ENCODE measurements at places on chromosomes 2 and 18.

DNA sequence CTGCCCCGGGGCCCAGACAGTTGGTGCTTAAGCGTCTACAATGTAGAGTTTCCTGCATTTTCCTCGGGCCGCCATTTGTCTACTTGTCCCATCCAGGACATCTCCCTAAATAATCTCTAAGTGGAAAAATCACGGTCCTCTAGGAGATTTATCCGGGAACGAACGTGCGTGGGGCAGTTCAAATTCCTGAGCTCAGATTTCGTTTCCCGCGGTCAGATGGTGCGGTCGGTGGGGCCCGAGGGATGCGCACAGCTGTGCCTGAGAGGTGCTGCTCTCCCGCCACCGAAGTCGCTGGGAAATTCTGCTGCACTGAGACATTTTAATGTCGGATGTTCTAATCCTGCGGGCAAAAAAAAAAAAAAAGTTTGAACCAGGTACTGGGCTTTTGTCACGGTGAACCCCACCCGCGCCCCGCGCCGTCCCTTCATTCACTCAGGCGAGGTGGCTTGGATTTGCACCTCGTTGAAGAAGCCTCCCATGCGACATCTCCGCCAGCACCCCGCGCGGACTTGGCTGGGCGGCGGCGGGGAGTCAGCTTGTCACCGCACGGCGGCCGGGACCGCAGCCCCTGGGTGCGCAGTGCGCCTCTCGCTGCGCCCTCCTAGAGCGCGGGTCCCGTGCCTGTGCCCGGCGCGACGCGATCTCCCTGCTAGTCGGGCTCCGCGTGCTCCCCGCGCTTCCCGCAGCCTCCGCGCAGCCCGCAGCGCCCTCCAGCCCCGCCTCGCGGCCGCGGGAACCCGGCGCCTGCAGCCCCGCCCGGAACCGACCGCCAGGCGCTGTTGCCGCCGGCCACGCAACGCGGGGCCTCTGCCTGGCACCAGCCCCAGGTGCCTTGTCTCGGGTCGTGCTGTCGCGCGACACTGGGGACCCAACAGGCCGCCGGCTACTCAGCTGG, 191.9 kb upstream of the TCF4 start:
- no peak for DNase-seq

DNA sequence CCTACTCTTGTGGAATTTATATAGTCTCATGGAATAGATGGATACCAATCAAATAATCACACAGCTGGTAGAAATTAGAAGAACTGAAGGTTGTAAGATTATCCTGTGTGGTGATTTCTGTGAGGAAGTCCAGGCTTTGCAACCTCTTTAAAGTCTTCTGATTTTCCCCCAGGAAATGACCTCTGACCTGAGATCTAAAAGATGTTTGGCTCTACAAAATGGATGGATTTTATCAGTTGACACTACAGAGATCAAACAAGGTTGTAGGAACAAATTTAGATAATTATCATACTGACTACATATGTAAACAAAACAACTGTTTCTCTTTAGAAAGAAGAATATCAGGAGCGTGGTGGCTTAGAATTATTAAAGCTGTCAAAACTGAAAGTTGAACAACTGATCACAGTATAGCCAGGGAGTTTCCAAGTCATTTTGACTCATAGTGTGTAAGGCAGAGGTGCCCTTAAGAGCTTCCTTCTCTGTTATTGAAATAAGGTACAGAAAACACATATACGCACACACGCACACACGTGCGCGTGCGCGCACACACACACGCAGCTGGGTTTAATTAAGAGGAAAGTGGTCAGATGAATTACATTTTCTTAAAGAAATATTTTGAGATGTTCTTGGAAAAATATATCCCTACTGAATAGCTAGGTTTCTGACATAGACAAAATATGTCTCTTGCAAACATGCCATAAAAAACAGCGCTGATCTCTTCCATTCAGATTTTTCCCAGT, 35.5 kb upstream of the PELI1 start:
- no peak for DNase-seq

DNA sequence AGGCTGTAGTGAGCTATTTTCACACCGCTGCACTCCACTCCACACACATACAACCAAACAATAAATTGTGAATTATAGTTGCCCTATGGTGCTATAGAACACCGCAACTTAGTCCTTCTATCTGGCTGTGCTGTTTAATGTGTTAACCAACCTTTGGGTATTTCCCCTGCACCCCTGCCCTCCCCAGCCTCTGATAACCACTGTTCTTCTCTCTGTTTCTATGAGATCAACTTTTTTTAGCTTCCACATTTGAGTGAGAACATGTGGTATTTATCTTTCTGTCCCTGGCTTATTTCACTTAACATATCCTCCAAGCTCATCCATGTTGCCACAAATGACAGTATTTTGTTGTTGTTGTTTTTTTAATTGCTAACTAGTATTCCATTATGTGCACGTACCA, 32.5 kb downstream of the TET3 start:
- no peak for DNase-seq

DNA sequence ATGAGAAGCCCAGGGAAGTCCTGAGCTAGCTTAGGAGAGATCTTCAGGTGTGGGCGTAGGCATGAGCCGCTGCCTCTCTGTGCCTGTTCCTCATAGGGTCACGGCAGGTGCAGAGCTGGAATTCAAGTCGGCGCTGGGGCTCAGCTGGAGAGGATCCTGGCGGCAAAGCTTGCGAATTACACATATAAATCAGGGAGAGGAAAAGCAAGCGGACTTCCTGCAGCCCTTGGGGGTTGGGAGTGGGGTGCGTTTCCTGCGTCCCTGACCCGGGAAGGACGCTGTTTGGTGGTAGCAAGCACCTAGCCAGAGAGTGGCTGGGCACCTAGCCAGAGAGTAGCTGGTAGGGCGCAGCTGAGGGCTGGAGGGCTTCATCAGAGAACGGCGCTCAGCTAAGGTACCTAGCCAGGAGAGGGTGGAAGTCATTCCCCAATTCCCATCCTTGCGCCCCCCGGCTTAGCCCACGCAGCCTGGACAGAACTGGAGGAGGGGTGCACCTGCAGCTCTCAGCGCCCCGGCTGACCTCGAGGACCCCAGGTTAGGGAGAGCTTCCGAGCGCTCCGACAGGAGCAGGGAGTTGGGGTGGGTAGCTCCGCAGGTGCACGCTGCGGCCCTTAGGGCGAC, 459 bp upstream of the EFR3B start:
- no peak for DNase-seq

DNA sequence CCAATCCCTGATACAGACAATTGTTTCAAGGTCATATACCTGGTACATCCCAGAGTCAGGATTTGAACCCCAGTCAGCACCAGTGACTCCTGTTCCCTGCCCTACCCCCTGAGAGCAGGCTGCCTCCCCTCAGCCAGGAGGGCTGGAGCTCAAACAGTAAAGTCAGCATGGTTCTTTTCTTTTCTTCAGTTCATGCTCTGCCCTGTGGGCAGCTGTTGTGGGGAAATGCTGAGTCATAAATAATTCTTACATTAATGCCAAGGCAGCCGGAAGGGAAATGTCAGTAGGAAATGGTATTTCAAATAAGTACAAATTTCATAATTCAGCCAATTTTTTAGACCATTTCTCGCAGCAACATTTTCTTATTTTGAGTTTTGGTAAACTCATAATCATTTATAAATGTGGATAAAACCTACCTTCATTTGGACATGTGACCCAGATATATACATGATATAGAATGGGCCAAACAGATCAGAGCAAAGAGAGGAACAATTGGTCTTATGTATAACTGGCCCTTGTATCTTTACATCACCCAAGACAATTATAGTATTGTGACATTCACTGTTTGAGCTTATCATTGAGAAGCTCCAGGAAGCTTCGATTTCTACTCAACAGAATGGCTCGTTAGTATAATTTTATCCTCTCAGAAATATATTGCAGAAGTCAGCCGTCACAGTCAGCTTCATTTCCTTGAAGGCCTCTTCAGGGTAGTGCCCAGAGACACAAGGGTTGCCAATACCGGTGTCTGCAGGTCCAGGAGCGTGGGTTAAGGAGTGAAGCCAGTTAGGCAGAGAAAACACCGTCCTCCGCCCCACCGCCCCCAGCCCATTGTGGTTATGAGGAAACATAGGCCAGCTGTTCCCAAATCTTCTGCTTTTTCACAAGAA, 28.0 kb upstream of the SCYGR1 start:
- no peak for DNase-seq

DNA sequence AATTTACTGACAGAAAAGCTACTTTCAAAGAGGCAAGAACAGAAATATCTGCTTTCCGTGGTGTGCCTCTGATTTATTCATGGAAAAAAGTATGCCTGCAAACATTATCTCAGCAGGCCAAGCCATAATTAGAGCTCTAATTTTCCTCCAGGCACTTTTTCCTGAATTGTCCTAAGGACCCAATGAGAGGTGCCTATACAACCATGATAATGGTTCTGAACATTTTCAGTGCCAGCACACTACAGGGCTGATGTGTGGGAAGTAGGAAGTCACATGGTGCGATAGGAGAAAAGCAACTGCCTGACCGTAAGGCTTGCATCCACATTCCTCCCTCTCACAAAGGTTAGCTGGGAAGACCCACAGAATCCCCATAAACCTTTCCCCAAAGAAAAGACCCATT, 45.9 kb upstream of the EGR4 start:
- no peak for DNase-seq

DNA sequence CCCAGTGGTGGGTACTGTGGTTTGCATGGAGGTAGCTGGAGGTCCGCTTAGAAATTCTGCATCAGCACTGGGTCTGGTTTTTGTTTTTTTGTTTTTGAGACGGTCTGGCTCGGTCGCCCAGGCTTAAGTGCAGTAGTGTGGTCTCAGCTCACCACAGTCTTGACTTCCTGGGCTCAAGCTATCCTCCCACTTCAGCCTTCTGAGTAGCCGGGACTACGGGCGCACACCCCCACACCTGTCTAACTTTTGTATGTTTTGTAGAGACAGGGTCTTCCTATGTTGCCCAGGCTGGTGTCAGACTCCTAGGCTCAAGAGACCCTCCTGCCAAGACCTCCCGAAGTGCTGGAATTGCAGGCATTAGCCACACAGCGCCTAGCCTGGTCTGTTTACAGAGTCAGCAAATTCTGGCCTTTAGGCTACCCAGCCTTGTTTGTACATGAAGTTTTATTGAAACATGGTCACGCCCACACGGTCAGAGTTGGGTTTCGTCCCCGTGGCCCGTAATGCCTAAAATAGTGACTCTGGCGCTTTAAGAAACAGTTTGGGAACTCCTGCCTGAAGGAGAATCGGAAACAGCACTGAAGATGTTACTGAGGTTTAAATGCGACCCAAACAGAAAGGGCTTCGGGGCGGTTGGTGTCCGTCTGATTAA, 32.7 kb downstream of the CTDP1 start:
- DNase-seq: no peak

DNA sequence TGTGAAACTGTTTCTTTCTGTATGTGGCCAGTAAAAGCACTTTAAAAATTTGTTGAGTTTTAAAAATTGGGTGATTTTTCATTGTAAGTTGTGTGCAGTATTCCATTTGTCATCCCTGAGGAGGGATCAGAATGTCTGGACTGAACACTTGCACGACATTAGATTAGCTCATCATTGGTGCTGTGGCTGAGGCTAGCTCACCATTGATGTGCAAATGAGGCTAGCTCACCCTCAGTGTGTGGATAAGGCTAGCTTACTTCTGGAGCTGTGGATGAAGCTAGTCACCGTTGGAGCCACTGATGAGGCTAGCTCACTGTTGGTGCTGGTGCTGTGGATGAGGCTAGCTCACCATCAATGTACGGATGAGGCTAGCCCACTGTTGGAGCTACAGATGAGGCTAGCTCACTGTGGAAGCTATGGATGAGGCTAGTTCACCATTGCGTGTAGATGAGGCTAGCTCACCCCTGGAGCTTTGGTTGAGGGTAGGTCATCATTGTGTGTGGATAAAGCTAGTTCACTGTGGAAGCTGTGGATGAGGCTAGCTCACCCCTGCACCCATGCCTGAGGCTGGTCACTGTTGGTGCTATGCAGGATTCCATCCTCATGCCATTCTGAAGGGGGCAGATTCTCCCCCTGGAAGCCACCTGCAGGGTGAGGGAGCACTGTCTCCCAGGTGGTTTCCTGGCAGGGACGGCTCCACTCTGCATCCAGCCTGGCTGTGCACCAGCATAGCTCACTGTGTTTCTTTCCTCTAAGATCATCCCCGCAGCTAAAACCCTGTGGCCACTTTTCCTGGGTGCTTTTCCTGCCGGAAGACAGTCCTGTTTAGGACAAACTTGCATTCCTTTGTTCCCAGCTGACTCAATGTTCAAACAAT, 101.1 kb downstream of the TWIST2 start:
- DNase-seq: no peak

All from T-cell (primary cell).